ENCODE measurements at places on chromosomes 1 and 21.
A peak's percentile ranks its signal among the peaks of the same experiment; 100 is the strongest.

GRCh38 chr1:93489756-93490155 is 41.8 kb downstream of the FNBP1L start:
- DNase-seq, result no peak

DNA sequence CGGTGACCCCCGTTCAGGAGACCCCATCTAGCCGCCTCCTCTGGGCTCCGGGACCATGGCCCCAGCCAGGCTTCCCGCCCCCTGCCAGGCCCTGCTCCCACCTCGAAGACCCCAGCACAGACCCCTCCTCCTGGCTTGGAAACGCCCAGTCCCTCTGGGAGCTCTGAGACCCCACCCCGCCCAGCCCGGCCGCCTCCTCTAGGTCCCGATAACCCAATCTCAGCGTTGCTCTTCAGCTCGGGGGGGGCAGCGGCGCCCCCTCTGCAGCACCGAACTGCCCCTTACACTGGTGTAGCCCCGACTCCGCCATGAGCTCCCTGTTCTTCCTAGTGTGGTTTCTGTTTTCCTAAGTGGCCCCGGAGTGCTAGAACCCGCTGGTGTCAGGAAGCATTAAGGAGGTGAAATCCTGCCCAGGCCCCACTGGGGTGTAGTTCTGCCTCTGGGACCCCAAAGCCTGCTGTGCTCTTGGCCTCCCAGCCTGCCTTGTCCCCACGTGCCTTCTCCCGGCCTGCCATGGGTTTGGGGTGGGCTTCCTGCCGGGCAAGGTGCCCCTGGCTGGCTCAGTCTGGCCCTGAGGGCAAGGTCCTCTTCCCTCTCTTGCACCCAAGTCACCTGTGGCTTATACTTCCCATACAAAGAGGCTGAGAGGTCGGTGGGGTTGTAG is 10.7 kb upstream of the MMEL1 start:
- no peak for DNase-seq

GRCh38 chr1:210743038-210743437 is 390.9 kb downstream of the KCNH1 start:
- DNase-seq, result no peak

DNA sequence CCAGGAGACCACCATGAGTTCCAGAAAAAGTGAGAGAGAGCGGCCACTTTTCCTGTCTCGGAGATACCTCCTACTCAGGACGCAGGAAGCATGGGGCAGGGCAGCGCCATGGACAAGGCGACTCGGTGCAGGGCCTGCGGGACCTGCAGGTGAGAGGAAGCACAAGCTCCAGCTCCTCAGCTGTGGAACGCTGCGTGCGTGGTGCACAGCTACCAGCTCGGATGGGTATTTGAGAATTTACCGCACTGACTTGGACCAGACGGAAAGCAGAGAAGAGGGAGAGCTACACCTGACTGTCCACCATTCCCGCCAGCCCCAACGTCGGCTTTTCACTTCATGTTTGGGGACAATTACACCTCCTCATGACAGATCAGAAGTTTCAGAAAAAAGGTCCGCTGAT is 8.2 kb upstream of the CDK11A start:
- no peak for DNase-seq

DNA sequence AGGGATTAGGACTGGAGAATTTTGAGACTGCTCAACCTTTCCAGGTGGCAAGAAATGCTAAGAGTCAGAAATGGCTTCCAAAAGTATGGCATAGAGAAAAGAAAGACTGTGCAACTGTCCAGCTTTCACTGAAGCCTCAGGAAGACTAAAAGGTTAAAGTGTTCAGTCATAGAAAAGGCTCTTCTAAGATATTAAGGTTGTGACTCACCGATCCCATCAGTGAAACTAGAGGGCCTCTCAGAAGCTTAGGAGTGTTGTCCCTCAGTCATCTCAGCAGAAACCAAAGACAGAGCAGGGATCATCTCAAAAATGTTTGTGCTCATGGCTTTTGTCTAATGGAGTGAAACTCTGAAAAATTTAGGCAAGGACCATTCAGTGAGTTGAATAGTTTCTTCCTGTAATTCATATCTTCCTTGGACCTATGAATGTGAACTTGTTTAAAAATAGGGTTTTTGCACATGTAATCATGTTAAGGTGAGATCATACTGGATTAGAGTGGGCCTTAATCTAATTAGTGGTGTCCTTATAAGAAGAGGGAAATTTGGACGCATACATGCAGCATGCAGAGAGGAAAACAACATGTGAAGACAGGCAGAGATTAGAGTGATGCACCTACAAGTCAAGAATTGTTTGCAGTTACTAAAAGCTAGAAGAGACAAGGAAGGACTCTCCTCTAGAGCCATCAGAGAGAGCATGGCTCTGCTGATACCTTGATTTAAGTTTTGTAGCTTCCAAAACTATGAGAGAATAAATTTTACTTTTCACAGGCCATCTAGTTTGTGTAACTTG is 71.3 kb downstream of the RPE65 start:
- no peak for DNase-seq

GRCh38 chr1:216758161-216758560 is 34.9 kb upstream of the ESRRG start:
- DNase-seq, result no peak

GRCh38 chr1:6745073-6745472 is 40.2 kb upstream of the CAMTA1 start:
- DNase-seq, result peak; percentile 40

GRCh38 chr21:27677546-27677945 is 710.7 kb upstream of the ADAMTS5 start:
- no peak for DNase-seq

- no peak for DNase-seq
These were observed 71.4 kb downstream of the CD247 start for GRCh38 chr1:167446966-167447365.
